Epithelial cell of proximal tubule (primary cell): ENCODE measurements at places on chromosomes 7 and 10. TPM values are rescaled to one million over a fixed set of nuclear protein-coding genes. Genes with fewer than 3 reads are reported as not detected.

DNA sequence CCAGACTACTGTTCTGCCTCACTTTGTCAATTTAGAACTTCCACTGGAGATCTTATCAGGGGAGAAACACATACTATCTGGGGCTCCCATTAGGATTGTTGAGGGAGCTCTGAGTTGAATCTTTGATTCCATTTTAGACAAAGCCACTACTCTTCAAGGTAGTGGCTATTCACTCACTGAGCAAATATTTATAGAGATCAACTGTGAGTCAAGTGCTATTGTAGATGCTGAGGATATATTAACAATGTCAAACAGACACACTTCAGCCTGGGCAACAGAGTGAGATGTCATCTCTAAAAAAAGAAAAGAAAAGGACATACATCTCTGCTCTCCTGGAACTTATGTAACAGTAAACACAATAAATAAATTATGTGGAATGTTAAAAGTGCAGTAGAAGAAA, 315.3 kb downstream of the PTEN start:
- DNase-seq, result no peak

- no peak for DNase-seq
Measured at GRCh38 chr7:92606985-92607384, 16.8 kb upstream of the FAM133B start.

GRCh38 chr7:41885748-41886147, 182.9 kb upstream of the INHBA start:
- DNase-seq, result no peak

GRCh38 chr7:46513447-46513848, 592.4 kb upstream of the IGFBP3 start:
- DNase-seq, result no peak

- DNase-seq, result no peak
Measured at GRCh38 chr10:49592726-49593563, 17.2 kb upstream of the SLC18A3 start.

- DNase-seq, result no peak
Measured at GRCh38 chr10:132878091-132878729, 64.2 kb downstream of the CFAP46 start.

DNA sequence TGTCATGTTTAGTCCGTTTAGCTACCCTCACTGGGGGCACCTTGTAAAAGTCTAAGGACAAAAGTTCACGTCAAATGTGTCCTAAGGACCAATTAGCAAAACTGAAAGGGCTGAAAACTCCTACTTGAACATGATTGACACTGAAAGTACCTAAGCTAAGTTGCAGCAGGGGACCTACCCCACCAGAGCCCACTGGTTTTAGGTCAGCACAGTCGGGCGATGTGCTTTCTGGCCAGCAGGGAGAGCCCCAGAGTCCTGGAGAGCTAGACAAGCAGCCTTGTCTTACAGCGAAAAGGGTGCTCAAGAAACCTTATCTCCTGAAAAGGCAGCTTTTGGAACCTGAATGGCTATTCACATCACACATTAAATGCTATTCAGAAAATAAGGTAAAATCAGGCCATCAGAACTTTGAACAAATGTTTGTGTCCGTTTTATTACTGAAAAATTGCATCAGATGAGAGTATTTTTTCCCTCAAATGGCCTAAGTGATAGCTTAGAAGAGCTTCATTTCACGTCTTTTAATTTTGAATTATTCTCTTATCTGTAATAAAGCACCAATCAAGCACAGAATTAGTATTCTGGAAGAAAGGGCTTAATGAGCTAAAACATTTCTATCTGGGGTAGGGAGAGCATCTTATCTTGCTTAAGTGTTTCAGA, 52.2 kb upstream of the MKI67 start:
- no peak for DNase-seq

- no peak for DNase-seq
Measured at GRCh38 chr10:117616179-117616578, 73.6 kb downstream of the EMX2 start.

DNA sequence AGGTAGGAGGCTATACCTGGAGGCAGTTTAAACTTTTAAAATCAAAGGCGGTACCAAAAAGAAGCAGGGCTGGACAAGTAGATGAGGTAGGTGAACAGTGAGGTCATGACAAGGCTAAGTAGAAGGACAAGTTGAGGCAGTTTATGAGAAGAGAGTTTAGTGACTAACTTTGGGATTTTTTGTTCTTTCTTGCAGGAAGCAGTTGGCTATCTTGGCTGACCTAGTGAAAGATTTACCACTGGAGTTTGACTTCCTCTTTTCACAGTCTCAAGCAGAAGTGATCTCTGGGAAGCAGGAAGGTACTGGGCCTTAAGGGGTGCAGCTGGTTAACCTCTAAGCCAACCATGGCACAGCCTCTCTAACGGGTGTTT, 26.3 kb downstream of the ENTPD7 start:
- peak; percentile 47 for DNase-seq

Gene LRRC18
- not detected in 2 replicates for total RNA-seq
